ENCODE measurements at places on chromosomes 11 and 22.

DNA sequence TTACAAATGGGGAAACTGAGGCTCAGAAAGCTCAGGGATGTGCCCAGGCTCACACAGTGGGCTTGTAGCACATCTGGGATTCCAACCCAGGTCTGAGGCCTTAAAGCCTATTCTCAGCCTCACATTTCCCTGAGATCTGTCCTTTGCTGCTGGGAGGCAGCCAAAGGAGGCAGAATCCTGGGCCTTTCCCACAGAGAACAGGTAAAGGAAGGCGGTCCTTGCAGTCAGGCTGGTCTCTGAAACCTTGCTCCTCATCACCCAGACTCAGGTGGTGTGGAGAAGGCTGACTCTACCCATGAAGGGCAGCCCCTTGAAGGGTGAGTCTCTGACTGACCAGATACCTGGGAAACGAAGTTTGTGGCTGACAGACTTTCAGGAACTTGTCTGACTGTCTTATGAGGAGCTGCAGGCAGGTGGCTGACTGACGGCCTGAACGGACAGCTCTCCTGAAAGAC is 7.8 kb downstream of the SLCO2B1 start:
- no peak for DNase-seq

GRCh38 chr11:64627371-64627770 is 36.4 kb downstream of the SLC22A12 start:
- no peak for DNase-seq

DNA sequence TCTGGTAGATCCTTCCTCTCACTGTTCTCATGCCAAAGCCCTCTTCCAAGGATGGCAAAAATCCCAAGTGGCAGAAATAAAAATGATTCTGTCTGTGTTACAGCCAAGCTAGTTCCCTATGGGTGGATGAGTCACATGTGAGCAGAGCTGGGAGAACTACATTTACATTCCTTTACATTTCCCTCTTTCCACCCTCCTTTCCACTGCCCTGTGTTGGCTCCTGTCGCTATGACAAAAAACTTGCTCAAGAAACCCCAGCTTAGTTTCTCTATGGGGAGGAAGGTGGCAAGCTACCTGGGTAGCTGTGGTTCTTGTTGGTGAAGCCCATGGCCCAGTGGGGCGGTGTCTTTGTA is 10.2 kb upstream of the DDB2 start:
- DNase-seq: no peak

GRCh38 chr11:13210424-13210823 is 67.2 kb upstream of the BMAL1 start:
- peak; percentile 57 for DNase-seq

DNA sequence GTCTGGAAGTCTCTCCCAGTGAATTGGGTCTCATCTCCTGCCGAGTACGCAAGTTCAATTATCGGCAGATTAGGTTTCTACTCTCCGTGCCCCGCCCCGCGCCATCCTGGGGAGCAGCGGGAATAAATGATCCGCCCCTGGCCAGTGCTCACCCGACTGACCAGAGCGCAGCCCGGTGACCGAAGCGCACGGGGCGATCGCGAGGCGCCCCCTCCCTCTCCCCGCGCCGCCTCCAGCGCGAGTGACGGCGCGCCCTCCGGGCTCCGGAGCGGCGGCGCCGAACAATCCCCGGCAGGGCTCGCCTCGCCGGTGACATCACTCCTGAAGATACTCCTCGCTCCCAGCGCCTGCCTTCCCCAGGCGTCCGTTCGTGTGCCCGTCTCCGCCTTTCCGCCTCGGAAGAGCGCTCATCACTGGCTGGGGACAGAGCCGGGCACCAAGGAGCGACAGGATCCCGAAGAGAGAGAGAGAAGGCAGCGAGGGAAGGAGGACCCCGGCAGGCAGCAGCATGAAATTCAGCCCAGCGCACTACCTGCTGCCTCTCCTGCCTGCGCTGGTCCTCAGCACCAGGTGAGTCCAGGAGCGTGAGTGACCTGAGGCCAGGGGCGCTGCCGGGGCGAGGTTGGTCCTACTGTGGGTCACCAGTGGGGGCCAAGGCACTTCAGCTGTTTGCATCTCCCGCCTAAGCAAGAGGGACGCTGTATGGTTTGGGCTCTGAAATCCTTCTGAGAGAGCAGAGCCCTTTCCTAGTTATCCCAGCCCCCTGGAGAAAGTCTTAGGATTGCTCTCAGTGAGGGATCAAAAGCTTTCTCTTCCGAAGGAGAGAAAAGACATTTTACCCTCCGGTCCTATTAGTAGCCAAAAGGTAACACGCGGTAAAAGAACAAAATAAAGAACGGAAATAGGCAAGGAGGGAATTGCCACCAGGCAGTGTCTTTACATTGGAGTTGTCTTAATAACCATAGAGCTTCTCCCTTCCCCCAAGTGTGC is at the start of gene LUZP2:
Gene LUZP2 (plus strand): TSS at position 318 of the 990 bp plus-strand sequence.
- DNase-seq: no peak

Data from DMS153 (cell line).